Neural progenitor cell (in vitro differentiated cells): ENCODE measurements at places on chromosomes 5 and 9. TPM values are rescaled to one million over a fixed set of nuclear protein-coding genes. Genes with fewer than 3 reads are reported as not detected.

Gene LRRC19
- total RNA-seq: not detected in 2 replicates

Gene TAS2R1
- not detected in 2 replicates for total RNA-seq

Gene RFESD
- total RNA-seq: 3.6 and 4.4 TPM in 2 replicates

Gene FOXD1
- total RNA-seq: 0.12 TPM in 1 of 2 replicates, not detected in the other

Gene C8G
- not detected in 2 replicates for total RNA-seq

- H3K36me3 ChIP-seq: no peaks in the 10 kb centered on the region
- no peaks in the 10 kb centered on the region for H3K4me1 ChIP-seq
- H3K4me3 ChIP-seq: peak overlapping the region; percentile 68
- no peak for DNase-seq
- peaks cover 33% of the 10 kb centered on the region for H3K27me3 ChIP-seq
Observed at GRCh38 chr9:128128836-128129590, 1.5 kb upstream of the PTGES2 start.

- H3K4me3 ChIP-seq: no peak overlapping the region
- H3K4me1 ChIP-seq: no peaks in the 10 kb centered on the region
- DNase-seq: no peak
- H3K27ac ChIP-seq: no peak overlapping the region
Observed at GRCh38 chr5:78779771-78780616, 131.4 kb upstream of the LHFPL2 start.

GRCh38 chr9:33418090-33418489 lies 15.7 kb upstream of the AQP7 start:
- no peak for DNase-seq
- no peaks in the 10 kb centered on the region for H3K4me1 ChIP-seq
- H3K27ac ChIP-seq: no peak overlapping the region

GRCh38 chr5:60339691-60340201 lies 360.2 kb downstream of the DEPDC1B start:
- DNase-seq: no peak
- H3K4me3 ChIP-seq: no peak overlapping the region
- H3K4me1 ChIP-seq: peaks cover under 1% of the 10 kb centered on the region
- H3K27ac ChIP-seq: no peak overlapping the region
- H3K36me3 ChIP-seq: no peaks in the 10 kb centered on the region

GRCh38 chr5:159734366-159734765 lies 181.9 kb upstream of the ADRA1B start:
- H3K36me3 ChIP-seq: no peaks in the 10 kb centered on the region
- H3K27ac ChIP-seq: no peak overlapping the region
- H3K27me3 ChIP-seq: no peaks in the 10 kb centered on the region
- DNase-seq: no peak
- no peaks in the 10 kb centered on the region for H3K4me1 ChIP-seq
- H3K4me3 ChIP-seq: no peak overlapping the region

- no peak overlapping the region for H3K4me3 ChIP-seq
- no peak for DNase-seq
- H3K27ac ChIP-seq: no peak overlapping the region
- no peaks in the 10 kb centered on the region for H3K4me1 ChIP-seq
Observed at GRCh38 chr9:118674942-118675341, 694.3 kb downstream of the BRINP1 start.

DNA sequence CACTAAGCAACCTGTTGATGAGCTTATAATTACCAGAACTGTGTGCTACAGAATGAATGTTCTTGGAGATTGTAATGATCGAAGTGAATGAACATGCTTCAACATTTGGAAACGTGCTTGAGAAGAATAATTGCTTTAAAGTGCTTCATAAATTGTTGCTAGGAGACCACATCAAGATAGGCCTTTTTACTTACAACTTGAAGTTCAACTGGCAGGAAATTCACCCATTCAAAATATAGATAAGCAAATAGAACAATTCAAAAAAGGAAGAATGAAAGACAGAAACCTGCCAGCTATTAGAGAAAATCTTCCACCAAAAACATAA lies 38.0 kb upstream of the SLC44A1 start:
- H3K4me1 ChIP-seq: no peaks in the 10 kb centered on the region
- no peak overlapping the region for H3K27ac ChIP-seq
- H3K4me3 ChIP-seq: no peak overlapping the region
- no peaks in the 10 kb centered on the region for H3K27me3 ChIP-seq
- DNase-seq: no peak
- H3K36me3 ChIP-seq: no peaks in the 10 kb centered on the region

DNA sequence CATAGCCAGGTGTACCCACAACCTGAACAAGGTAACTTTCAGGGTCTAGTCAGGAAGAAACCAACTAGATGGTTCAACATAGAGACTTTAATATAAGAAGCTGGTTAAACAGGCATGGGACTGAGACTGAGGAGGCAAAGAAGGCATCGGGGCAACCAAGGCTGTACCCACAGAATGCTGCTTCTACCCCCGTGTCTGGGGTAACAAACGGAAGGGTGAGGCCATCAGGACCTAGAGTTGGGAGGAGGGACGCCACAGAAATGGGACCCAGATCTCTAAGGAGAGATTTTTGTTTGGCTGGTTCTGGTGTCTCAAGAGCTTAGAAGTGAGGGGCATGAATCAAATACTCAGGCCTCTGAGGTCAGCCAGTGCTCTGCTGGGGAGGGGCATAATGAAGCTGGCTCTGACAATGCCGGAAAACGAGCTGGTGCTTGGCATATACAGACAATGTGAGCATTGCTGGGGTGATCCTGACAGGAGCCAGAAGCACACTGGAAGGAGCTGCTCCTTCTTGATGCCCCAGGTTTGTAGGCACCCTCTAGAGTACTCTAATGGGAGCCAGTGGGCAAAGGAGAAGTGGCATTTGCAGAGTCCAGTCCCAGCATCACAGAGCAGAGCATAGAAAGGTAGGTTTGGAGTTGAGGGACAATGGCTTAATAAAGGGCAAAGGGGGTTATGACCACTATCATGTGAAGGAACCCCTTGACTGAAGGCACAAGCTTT lies 3.7 kb downstream of the MLANA start:
- no peaks in the 10 kb centered on the region for H3K27me3 ChIP-seq
- no peaks in the 10 kb centered on the region for H3K4me1 ChIP-seq
- DNase-seq: no peak
- H3K36me3 ChIP-seq: no peaks in the 10 kb centered on the region
- no peak overlapping the region for H3K4me3 ChIP-seq
- H3K27ac ChIP-seq: no peak overlapping the region

GRCh38 chr5:4627929-4628328 lies 512.2 kb upstream of the ADAMTS16 start:
- peaks cover 15% of the 10 kb centered on the region for H3K4me1 ChIP-seq
- no peak overlapping the region for H3K4me3 ChIP-seq
- no peak overlapping the region for H3K27ac ChIP-seq
- DNase-seq: no peak

- DNase-seq: peak; percentile 82
- no peaks in the 10 kb centered on the region for H3K36me3 ChIP-seq
- no peaks in the 10 kb centered on the region for H3K27me3 ChIP-seq
- H3K27ac ChIP-seq: no peak overlapping the region
- no peak overlapping the region for H3K4me3 ChIP-seq
Observed at GRCh38 chr9:94681508-94681907, 42.2 kb upstream of the FBP1 start.

DNA sequence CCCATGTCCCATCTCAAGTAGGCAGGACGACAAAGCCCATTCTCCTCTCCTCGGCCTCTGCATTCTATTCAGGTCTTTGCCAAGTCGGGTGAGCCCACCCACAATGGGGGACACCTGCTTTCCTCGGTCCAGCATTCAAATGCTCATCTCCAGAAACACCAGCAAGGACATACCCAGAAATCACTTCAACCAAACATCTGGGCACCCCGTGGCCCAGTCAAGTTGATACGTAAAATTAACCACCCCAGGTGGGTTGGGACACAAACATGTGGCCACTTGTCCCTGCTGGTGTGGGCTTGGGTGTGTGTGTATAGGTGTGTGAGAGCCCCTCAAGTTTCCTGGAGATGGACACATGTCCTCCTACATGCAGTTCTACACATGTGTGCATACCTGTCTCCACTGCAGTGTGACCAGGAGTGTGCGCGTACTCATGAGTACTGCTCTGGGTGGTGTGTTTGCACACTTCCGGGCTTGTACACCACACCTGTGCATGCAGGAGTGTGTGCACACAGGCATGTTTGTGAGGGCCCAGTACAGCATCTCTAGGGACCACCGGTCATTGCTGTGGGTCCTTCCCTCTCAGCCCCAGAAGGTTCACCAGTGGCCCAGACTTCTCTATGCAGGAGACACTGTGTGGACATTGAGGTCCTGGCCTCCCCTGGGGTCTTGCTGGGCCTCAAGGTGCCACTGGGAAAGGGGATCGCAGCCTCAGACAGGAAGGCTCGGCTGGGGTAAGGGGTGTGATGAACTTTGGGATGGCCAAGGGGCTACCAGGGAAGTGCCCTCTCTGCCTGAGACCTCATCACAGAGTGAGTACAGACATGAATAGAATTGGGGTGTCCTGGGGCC lies 35.4 kb upstream of the RXRA start:
- H3K4me3 ChIP-seq: no peak overlapping the region
- H3K36me3 ChIP-seq: no peaks in the 10 kb centered on the region
- H3K27ac ChIP-seq: no peak overlapping the region
- no peaks in the 10 kb centered on the region for H3K27me3 ChIP-seq
- peaks cover 21% of the 10 kb centered on the region for H3K4me1 ChIP-seq
